ENCODE measurements at places on chromosomes 2 and 18. TPM values are rescaled to one million over a fixed set of nuclear protein-coding genes. Genes with fewer than 3 reads are reported as not detected.

- H3K36me3 ChIP-seq: no peaks in the 10 kb centered on the region
- H3K4me3 ChIP-seq: no peak overlapping the region
- no peaks in the 10 kb centered on the region for H3K4me1 ChIP-seq
- H3K27me3 ChIP-seq: peaks cover 2% of the 10 kb centered on the region
- no peak for DNase-seq
- no peak overlapping the region for H3K27ac ChIP-seq
Measured at GRCh38 chr2:79235135-79235534, 75.6 kb upstream of the REG3A start.

- no peak overlapping the region for H3K27ac ChIP-seq
- DNase-seq: no peak
- H3K4me1 ChIP-seq: peaks cover 17% of the 10 kb centered on the region
- no peak overlapping the region for H3K4me3 ChIP-seq
- H3K36me3 ChIP-seq: no peaks in the 10 kb centered on the region
Measured at GRCh38 chr2:45612731-45613130, 1.7 kb upstream of the SRBD1 start.

DNA sequence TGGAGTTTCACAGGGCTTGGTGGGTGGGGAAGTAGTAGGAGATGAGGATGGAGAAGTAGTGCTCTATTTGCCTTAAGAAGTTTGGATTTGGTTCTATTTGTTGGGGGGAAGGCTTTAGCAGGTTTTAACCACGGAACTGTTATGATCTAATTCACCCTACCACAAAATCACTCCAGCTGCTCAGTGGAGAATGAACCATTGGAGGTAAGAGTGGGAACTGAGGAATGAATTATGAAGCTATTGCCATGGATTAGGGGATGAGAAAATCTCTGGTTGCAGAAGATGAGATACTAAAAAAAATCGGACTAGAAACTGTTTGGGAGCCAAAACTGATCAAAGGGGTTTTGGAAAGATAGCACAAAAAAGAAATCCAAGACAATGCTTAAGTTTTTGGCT, 488.9 kb downstream of the DLGAP1 start:
- no peak overlapping the region for H3K4me3 ChIP-seq
- no peak for DNase-seq

DNA sequence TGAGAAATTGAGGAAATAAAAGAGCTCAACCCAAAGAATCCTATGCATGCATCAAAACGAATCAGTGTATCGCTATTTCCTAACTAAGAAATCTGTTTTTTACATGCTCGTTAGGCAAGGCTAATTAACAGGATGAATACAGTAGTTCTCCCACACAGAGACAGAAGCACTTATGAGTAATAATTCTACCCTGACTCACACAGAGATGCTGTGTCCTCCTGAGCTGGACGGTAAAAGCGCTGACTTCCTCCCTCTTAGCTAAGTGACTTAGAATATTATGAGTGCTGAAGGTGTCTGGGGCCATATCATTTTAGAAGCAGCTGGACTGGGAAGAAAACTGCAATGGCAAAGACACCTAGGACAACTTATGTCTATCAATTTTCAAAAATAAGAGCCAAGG, 18.5 kb downstream of the PLEKHM3 start:
- no peak overlapping the region for H3K4me3 ChIP-seq
- no peaks in the 10 kb centered on the region for H3K36me3 ChIP-seq
- no peak overlapping the region for H3K27ac ChIP-seq
- no peak for DNase-seq

DNA sequence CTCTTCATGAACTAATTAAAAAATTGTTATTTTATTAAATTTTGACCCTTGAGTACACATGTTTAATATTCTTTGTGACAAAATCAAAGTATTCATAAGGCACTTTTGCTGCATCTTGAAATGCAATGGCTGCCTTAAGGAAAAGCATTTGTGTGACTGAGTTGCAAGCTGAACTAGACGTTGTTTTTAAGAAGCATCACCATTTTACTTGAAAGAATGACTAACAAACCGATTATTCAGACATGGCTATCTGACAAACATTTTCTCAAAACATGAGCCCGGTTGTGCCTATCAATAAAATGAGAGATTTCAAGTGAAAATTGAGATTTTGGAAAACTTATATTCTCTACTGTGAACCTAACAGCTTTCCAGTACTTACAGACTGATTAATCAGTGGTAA, 2.8 kb downstream of the GCFC2 start:
- no peak overlapping the region for H3K27ac ChIP-seq
- peaks cover 29% of the 10 kb centered on the region for H3K36me3 ChIP-seq
- no peak for DNase-seq

DNA sequence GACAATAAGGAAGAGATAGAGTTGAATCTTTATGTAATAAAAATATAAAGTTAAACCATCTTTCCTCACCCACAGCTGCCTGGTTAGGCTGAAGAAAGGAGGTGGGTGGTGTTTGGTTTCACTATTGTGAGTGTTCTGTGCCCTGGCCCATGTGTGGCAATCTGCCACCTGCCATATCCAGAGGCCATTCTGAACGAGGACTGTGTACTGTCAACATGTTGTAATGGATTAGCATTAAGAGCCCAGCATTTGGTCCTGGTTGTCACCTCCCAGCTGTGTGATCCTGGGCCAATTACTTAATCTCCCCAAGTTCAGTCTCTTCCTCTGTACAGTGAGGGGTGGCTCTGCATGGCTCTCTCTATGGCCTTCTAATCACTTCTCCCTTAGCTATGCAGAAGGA, 118.2 kb upstream of the SEC11C start:
- H3K27me3 ChIP-seq: peaks cover 7% of the 10 kb centered on the region
- no peak for DNase-seq
- no peak overlapping the region for H3K27ac ChIP-seq
- H3K36me3 ChIP-seq: no peaks in the 10 kb centered on the region

DNA sequence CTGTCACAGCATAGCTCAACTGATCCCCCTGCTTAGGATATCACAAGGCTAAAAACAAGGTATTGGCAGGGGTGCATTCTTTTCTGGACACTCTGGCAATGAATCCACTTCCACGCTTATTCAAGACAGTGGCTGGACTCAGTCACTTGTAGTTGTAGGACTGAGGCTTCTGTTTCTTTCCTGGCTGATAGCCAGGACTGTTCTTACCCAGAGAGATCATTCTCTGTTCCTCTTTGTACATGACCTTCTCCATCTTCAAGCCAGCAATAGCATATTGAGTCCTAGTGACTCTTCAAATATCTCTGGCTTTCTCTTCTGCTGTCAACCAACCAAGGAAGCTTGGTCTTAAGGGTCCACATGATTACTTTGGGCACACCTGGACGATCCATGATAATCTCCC, 241.3 kb downstream of the RBM43 start:
- no peak for DNase-seq
- no peak overlapping the region for H3K27ac ChIP-seq
- no peaks in the 10 kb centered on the region for H3K36me3 ChIP-seq
- H3K4me1 ChIP-seq: no peaks in the 10 kb centered on the region

COL5A2 gene
- total RNA-seq: 3.1 TPM

- H3K36me3 ChIP-seq: no peaks in the 10 kb centered on the region
- H3K27me3 ChIP-seq: no peaks in the 10 kb centered on the region
- H3K4me1 ChIP-seq: no peaks in the 10 kb centered on the region
- no peak overlapping the region for H3K27ac ChIP-seq
- no peak overlapping the region for H3K4me3 ChIP-seq
Measured at GRCh38 chr18:43061816-43062215, 53.7 kb downstream of the RIT2 start.

DNA sequence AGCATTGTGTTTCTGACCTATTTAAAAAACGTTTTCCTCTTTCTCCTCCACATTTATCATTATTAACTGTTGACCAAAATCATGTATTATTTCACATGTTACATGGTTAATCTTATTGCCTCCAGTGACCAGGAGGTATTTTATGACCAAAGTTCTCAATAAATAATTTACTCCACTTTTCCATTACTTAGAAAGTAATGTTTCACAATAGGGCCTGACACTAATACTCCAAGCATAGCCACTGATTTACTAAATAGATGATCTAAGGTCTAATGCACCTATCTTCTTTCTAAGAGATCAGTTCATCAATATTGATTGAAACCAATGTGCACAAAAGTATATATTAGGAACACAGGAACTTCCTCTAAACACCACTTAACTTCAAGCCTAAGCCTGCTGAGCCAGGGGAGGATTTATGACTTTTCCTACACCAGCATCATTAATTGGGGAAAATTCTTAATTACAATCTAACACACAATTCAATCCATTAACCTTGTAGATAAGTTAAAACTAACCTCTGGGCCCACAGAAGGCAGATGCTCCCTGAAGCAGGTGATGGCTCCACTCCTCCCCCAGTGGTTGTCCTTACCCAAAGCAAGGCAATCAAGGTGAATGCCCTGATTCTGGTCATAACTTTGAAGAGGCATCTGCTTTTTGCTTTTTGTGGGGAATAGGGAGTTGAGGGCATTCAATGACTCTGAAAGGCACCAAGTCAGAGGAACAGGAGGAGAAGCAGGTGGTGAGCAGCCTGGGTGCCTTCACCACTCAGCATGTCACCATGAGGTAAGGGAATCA, 33.9 kb downstream of the RBMS1 start:
- H3K27me3 ChIP-seq: no peaks in the 10 kb centered on the region
- peaks cover 75% of the 10 kb centered on the region for H3K4me1 ChIP-seq
- no peak overlapping the region for H3K27ac ChIP-seq
- H3K4me3 ChIP-seq: no peak overlapping the region
- no peaks in the 10 kb centered on the region for H3K36me3 ChIP-seq
- DNase-seq: no peak

CD8A gene
- 1.4 TPM for total RNA-seq

- no peak overlapping the region for H3K4me3 ChIP-seq
- peaks cover 26% of the 10 kb centered on the region for H3K4me1 ChIP-seq
- H3K36me3 ChIP-seq: no peaks in the 10 kb centered on the region
- H3K27ac ChIP-seq: no peak overlapping the region
- no peak for DNase-seq
Measured at GRCh38 chr2:177165061-177165583, 47.5 kb upstream of the HNRNPA3 start.

DNA sequence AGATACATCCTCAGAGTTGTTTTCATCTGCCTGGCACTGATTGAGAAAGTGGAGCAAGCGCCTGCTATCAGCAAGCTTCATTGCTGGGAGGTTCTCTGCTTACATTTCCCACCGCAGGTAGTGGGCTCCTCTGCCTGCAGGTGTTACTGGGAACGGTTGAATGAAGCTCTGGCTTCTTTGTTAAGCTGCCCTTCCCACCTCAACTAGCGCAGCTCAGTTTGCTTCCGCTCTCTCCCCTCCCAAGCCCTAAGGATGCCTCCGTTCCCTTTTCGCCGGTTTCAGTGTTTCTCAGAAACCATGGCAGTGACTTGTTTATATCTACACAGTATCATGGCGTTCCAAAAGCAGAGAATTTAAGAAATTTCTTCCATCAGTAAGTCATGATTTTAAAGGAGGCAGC, 72.2 kb upstream of the B3GNT7 start:
- no peaks in the 10 kb centered on the region for H3K36me3 ChIP-seq
- H3K4me1 ChIP-seq: peaks cover 4% of the 10 kb centered on the region
- peaks cover 16% of the 10 kb centered on the region for H3K27me3 ChIP-seq
- DNase-seq: no peak

GRCh38 chr2:216618785-216619184, 14.4 kb upstream of the IGFBP2 start:
- DNase-seq: no peak
- no peak overlapping the region for H3K4me3 ChIP-seq
- H3K4me1 ChIP-seq: peaks cover 9% of the 10 kb centered on the region
- no peaks in the 10 kb centered on the region for H3K27me3 ChIP-seq
- H3K27ac ChIP-seq: no peak overlapping the region

GRCh38 chr2:164875334-164876205, 33.9 kb upstream of the COBLL1 start:
- no peak for DNase-seq
- H3K4me1 ChIP-seq: no peaks in the 10 kb centered on the region
- H3K27ac ChIP-seq: no peak overlapping the region
- no peaks in the 10 kb centered on the region for H3K36me3 ChIP-seq

HOXD12 gene
- total RNA-seq: not detected

GRCh38 chr2:30880516-30880915, 73.3 kb upstream of the CAPN13 start:
- H3K27me3 ChIP-seq: peaks cover 11% of the 10 kb centered on the region
- DNase-seq: no peak
- no peak overlapping the region for H3K4me3 ChIP-seq
- no peaks in the 10 kb centered on the region for H3K4me1 ChIP-seq

LYG2 gene
- total RNA-seq: not detected

DNA sequence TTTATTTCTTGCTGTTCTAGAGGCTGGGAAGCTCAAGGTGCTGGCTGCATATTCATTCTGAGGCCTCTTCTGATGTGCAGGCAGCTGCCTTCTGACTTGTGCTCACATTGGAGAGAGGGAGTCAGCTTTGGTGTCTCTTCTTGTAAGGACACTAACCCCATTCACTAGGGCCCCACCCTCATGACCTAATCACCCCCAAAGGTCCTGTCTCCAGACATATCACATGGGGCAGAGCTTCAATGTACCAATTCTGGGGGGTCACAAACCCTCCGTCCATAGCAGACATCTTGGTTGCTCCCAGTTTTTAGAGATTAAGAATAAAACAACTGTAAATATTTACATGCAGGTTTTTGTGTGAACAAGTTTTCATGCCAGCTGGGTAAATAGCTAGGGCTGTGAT, 109.1 kb downstream of the RTP5 start:
- no peak for DNase-seq
- no peak overlapping the region for H3K4me3 ChIP-seq
- H3K4me1 ChIP-seq: no peaks in the 10 kb centered on the region
- no peaks in the 10 kb centered on the region for H3K27me3 ChIP-seq

APLF gene
- total RNA-seq: 2.4 TPM

GRCh38 chr18:42706029-42706608, 409.4 kb downstream of the RIT2 start:
- no peaks in the 10 kb centered on the region for H3K27me3 ChIP-seq
- no peak for DNase-seq
- no peak overlapping the region for H3K4me3 ChIP-seq
- H3K27ac ChIP-seq: no peak overlapping the region
- no peaks in the 10 kb centered on the region for H3K36me3 ChIP-seq
- H3K4me1 ChIP-seq: no peaks in the 10 kb centered on the region

GRCh38 chr2:65826567-65826966, 394.2 kb upstream of the SPRED2 start:
- H3K27ac ChIP-seq: no peak overlapping the region
- DNase-seq: no peak
- H3K27me3 ChIP-seq: peaks cover 4% of the 10 kb centered on the region
- no peaks in the 10 kb centered on the region for H3K36me3 ChIP-seq
- H3K4me3 ChIP-seq: no peak overlapping the region

- H3K4me1 ChIP-seq: no peaks in the 10 kb centered on the region
- H3K27me3 ChIP-seq: peaks cover 2% of the 10 kb centered on the region
- H3K27ac ChIP-seq: no peak overlapping the region
- no peaks in the 10 kb centered on the region for H3K36me3 ChIP-seq
- no peak for DNase-seq
Measured at GRCh38 chr2:58680755-58681310, 439.7 kb upstream of the FANCL start.

ADCYAP1 gene
- not detected for total RNA-seq

Data from activated naive CD4-positive, alpha-beta T cell treated with anti-CD3 and anti-CD28 coated beads for 36 hours (primary cell).